ENCODE measurements at places on chromosomes 2 and 18.
A peak's percentile ranks its signal among the peaks of the same experiment; 100 is the strongest.

DNA sequence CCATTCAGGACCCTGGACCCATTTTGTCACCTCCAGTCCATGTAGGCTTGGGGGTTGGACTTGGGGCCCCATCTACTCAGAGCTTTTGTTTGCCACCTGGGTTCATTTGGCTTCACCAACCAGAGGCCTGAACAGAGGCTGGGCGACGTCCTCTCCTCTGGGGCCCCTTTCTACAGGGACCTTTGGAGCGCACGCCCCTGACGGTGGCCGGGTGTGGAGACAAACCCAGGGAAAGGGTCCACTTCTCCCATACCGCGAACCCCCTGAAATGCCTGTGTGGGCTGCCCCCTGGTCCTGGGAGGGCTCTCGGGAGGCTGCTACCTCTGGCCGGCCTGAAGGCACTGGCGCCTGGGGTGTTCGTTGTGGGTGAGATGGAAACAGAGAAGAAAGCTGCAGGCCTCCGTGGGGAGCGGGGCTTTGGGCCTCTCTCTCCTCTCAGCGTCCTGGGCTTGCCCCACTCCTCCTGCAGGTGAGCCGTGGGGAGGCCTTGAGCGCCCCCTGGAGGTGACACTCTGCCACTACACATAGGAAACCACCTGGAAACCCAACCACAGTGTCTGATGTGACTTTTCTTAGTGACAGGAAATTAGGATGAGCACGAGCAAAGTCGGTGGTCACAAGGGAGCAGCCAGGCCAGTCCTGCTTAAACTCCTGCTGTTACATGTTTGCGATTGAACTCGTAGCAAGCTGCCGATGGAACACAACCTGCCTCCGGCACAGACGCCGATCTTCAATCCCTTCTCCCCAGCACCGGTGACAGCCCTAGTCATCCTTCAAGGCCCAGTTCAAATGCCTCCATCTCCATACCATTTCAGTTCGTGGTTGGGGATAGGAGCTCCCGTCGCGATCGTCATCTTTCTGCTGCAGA is 12.0 kb upstream of the NTSR2 start:
- DNase-seq: no peak

GRCh38 chr2:15672961-15673918 is 81.6 kb downstream of the DDX1 start:
- DNase-seq: no peak

- no peak for DNase-seq
These were observed 138.3 kb downstream of the NCK2 start for GRCh38 chr2:105882920-105883435.

DNA sequence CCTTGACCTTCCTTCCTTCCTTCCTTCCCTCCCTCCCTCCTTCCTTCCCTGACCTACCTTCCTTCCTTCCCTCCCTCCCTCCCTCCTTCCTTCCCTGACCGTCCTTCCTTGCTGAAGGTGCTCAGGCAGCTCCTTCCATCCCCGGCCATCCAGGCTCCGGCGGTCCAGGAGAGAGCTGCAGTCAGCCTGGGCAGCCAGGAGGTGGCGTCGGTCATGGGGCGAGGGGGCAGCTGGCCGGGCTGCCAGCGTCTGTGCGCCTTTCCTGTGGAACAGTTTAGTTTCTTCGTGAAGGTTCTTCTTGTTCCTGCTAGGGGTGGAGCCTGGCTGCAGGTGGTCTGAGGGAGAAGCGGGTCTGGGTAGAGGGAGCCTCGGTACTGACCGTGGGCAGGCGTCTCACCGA is 15.7 kb downstream of the GPR35 start:
- no peak for DNase-seq

GRCh38 chr2:102844911-102845310 is 83.1 kb downstream of the TMEM182 start:
- no peak for DNase-seq

DNA sequence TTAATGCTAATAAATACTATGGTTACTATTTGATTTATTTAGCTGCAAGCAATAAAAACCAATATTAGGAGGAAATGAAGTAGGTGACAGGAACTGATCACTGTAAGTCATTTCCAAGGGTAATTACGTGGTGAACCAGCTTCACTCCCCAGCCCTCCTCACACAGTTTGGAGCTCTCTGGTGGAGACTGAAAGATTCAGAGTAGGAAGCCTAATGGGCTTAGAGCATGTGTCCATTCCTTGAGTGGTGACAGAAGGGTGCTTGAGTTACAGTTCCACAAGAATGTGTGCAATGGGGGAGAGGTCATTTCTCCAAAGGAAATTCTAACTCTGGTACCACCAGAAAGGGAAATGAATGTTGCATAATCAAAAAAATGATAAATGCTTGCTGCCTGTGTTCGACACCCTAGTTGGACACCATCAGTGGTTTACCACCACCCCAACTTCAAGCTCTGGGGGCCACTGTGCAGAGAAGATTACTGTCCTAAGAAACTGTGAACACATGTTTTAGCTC is 285.1 kb upstream of the MMADHC start:
- no peak for DNase-seq

DNA sequence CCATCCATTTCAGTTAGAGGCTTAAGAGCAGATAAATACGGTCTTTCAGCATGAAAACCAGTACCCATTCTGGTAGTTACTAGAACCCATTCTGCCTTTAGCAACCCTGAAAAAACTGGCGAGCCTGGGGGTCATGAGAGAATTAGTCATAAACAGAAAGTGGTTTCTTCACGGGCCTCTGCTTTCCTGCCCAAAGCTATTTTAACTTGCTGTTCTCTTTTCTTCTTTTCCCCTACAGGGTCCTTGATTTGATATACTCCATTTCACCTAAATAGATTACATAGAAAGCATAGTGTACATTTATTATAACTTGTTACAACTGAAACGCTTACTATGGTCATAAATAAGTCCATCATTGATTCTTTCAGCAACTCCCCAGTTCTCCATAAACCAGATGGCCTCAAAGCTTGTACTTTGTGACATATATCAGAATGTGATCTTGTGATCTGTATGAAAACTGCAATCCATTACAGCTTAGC is 48.3 kb downstream of the WDFY1 start:
- no peak for DNase-seq

GRCh38 chr2:79855264-79856006 is 342.6 kb downstream of the CTNNA2 start:
- DNase-seq: peak; percentile 75
